ENCODE measurements at places on chromosomes 4 and X.

- DNase-seq: no peak
Measured at GRCh38 chrX:72271091-72271788, 5.8 kb downstream of the RPS4X start.

DNA sequence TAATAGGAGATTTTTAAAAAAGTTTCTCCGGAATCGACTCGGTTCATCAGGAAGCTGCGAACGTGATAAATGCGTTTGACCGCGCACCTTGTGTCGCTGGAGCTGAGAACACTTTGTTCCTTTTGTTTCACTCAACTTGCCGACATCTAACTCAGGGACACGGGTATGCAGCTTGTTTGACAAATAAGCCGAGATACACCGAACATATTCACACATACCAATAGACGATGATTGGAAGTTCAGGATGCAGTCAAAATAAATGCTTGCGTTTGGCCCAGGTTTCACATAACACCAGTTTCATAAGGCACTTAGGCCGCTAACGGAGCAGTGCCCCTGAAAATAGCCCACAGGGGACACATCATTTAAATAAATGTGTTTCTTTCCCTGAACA is 932 bp upstream of the SHISA3 start:
- DNase-seq: no peak

DNA sequence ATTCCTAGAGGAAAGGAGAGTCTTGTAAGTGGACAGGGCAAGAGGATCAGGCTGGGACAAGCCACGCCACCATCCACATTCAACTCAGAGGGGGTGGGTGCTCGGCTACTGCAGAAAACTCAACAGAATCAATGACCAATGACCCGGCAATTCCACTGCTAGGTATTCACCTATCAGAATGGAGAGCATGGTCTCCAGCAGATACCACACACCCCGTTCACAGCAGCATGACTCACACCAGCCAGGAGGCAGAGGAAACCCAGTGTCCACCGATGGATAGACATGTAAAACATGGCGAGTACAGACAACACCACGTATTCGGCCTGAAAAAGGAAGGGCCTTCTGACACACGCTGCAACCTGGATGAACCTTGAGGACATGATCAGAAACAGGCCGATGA is 175.9 kb downstream of the AFAP1 start:
- DNase-seq: no peak

- no peak for DNase-seq
Measured at GRCh38 chr4:3287972-3288570, 4.8 kb upstream of the RGS12 start.

GRCh38 chrX:145727476-145727875 is 90.2 kb upstream of the SLITRK2 start:
- DNase-seq: no peak

- DNase-seq: no peak
Measured at GRCh38 chr4:15651676-15652075, 3.5 kb downstream of the FBXL5 start.

DNA sequence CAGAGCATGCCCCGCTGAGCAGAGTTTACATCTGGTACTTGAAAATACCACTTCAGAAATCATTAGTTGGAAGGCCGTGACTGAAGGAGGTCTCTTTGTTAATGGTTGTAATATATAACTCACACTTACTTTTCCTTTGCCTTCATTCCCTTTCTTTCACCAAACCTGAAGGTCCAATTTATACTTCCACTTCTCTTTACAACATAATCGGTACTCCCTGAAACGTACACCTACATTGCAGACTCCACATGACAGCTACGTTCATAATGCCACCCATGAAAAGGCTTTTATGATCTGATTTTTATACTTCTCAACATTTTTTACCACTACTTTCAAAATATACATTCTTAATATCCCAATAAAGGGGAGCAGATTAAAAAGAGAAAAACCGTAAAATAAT is 298.7 kb downstream of the C4orf33 start:
- DNase-seq: no peak

GRCh38 chr4:103497692-103498091 is 222.1 kb downstream of the TACR3 start:
- DNase-seq: no peak

- no peak for DNase-seq
Measured at GRCh38 chrX:154352466-154352865, 22.0 kb downstream of the FLNA start.

DNA sequence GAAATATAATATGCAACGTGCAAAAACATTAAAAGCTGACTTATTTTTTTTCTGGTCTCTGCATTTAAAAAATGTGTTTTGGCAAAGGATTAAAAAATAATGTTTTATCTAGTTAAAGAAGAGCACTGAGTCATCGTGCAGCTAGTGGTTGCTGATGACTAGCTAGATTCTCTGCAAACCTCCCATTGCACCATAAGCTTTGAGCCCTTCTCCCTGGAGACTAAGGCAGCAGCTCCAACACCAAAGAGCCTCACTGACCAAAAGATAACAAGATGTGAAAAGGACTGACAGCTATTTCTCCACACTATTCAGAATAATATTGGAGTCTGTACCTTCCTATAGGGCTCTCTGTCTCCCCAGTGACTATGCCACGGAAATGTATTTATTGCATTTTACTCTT is 424.3 kb downstream of the SLITRK2 start:
- DNase-seq: no peak

- no peak for DNase-seq
Measured at GRCh38 chrX:118864063-118864635, 40.5 kb downstream of the ZCCHC12 start.

DNA sequence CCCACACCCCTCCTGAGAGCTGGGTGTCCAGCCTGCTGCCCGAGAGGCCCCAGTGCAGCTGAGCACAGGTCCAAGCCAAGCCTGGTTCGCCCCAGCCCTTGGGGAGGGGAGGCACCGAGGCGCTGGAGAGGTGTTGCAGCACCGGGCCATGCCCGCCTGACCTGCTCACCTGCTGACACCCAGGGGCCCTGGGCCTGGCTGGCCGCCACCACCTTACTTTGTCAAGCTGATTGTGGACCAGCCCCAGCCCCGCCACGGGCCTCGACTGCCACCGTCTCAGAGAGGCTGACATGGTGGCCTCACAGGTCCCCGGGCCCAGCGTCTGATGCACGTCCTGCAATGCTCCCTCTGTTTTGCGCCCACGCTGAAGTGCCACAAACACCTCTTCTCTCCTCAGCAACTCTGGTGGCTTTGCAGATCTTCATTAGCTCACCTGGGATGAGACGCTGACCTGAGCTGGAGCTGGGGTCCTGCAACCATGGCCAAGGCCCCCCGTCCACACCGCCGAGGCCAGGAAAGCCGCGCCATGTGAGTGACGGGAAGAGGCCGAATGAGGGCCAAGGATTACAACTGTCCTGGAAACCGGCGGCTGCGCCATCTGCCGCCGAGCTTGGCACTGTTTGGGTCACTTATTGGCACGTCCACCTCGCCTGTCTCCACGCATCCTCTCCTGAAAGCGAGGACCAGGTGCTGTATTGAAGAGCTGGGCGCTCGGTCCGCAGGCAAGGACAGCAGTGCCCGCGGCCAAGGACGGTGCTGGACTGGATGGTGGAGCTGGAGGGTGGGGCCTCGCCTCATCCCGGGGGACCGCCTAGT is 7.6 kb downstream of the CPLX1 start:
- DNase-seq: no peak

GRCh38 chrX:37829721-37830120 is 17.6 kb downstream of the DYNLT3 start:
- no peak for DNase-seq

DNA sequence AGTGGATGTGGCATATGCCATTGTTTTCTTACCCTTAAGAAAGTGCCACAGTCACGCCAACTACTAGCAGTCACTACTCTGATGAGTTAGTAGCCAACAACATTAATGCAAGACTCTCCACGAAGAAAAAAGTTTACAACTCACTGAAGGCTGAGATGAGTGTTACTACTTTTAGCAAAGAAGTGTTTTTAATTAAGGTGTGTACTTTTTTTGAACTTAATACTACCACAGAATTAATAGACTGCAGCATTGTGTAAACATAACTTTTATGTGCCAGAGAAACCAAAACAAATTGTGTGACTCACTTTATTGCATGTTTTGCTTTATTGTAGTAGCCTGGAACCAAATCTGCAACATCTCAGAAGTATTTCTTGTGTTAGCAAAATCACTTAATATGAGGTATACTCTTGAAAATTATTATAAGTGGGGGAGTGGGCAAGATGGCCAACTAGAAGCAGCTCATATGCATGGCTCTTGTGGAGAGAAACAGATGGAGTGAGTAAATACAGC is 2.2 kb upstream of the UGT2B4 start:
- DNase-seq: no peak

DNA sequence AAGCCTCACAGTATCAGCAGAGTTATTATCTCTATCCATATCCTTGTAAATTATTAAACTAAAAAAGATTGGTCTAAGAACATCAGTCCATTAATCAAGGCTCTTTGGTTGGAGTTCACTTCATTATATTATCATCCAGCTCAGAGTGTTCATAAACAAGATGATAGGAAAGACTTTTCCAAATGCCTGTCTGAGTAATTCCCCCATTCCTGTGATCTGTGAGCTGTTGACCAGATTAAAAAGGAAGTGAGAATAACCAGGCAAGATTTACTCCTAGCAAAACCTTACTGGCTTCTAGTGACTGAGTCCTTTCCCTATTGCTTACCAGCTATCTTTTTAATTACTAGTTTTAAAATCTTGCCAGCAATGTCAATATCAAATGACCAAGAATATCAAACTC is 14.9 kb downstream of the PKD2 start:
- DNase-seq: no peak

DNA sequence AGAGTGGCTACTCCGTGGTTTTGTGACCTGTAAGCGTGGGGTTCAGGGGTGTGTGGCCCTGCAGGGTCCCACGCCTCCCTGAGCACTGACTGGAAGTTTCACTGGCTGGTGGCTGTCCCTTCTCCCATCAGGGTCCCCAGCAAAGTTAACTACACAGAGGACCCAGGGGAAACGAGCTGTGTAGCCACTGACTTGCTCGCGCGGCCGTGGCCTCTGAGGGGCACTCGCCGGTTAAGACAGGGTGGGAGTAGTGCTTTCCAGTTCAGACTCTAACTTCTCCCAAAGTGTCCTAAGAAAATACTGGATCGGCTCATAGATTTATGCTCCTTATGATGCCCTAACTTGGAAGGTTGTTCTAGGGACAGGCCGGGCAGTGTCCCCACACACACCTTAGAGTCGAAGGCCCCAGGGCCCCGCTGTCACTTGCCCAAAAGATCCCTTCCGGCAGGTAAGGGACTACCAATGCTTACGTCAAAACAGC is 28.2 kb downstream of the NELFA start:
- no peak for DNase-seq

DNA sequence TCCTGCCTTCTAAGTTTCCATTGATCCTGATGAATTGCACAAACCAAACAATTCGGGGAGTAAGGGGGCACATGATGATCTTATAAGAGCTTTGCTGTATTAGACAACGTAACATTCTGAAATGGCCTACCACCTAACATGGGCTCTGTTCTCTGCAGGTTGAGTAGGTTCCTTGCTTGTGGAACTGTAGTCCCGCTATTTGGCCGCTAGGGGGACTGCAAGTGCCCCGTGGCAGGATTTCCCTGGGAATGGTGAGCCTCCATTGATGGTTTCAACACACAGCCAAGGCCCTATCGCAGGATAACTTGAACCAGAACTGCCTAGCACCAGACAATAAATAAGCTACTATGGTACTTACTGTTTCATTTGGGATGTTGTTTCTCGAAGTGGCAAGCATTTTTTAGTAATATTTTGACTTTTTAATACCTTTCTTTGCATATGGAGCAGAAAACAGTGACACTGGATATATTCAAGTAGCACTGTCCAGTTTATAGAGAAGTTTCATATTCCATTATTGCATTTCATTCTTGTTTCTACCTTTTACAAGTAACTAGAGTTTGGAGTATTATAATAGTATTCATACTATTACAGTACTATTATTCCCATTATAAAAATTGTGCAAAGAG is 11.9 kb downstream of the AR start:
- DNase-seq: no peak

DNA sequence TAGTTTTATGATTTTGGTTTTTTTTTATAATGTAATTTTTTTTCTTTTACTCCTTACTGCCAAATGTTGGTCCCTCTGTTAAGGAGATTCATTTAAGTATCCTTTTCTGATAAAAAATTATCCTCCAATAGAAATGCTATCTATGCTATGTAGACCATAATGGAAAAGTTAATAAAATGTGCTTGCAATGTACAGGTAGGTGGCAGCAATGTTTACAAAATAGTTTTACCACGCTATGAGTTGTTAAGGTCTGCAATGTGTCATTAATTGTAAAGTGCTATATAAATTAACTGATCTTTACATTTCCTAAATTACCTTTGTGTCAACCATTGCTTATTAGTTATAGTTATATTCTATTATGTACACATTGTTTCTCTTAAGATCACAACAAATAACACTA is 3.8 kb upstream of the CENPC start:
- no peak for DNase-seq

DNA sequence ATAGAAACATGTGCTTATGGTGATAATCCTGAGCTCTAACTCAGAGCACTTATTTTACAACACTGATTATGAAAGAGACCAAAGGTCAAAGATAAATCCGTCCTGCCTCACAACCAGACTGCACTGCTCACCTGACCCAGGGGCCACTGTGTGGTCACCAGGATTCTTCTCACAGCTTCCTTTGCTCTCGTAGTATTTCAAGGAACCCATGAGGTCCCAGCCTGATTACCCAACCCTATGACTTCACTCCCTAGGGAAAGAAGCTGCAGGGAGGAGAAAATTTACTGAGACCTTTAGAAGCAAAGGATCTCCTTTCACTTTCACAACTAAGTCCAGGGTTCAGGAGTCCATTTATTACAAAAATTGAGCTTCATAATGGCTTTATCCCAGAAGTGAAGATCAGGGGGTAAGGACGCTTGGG is 9.6 kb downstream of the SLC25A5 start:
- no peak for DNase-seq

- DNase-seq: no peak
Measured at GRCh38 chrX:115399306-115399705, 109.8 kb downstream of the LUZP4 start.

- no peak for DNase-seq
Measured at GRCh38 chrX:56800801-56801200, 71.8 kb downstream of the NBDY start.

DNA sequence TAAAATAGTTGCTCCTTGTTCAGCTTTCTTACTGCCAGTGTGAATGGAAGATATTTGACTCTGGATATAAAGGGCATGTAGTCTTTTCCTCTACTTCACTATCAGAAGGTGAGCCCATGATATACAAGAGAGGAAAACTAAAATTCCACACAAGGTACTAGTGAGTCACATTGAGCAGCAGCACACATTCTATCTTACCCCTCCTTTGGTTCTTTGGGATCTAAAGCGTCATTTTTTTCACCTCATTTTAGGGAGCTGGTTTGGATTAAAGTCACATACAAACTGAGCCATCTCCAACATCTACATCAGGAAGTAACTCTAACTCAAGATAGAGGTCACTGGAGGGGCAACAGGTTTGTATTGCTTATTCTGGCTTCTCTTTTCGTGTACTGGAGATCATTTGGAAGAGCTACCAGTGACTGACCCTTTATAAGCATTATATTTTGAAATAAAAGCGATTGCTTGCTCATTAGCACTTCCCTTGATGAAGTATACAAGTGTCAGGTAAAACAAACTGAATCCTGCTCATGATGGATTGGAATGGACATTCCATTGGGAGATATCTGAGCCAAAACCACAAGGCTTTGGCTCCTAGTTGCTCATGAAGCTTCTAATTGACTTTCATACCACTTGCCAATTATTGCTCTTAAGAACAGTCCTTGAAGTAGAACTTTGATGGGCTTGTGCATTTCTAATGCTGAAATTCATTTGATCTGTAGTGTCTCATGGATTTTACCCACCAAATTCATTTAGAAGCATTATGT is 124.1 kb downstream of the SPCS3 start:
- DNase-seq: no peak

GRCh38 chr4:146112389-146112788 is 63.1 kb upstream of the LSM6 start:
- DNase-seq: no peak

Measured in HS-27A (cell line).